Islet precursor cell (in vitro differentiated cells): ENCODE measurements at places on chromosomes 13 and 19.

DNA sequence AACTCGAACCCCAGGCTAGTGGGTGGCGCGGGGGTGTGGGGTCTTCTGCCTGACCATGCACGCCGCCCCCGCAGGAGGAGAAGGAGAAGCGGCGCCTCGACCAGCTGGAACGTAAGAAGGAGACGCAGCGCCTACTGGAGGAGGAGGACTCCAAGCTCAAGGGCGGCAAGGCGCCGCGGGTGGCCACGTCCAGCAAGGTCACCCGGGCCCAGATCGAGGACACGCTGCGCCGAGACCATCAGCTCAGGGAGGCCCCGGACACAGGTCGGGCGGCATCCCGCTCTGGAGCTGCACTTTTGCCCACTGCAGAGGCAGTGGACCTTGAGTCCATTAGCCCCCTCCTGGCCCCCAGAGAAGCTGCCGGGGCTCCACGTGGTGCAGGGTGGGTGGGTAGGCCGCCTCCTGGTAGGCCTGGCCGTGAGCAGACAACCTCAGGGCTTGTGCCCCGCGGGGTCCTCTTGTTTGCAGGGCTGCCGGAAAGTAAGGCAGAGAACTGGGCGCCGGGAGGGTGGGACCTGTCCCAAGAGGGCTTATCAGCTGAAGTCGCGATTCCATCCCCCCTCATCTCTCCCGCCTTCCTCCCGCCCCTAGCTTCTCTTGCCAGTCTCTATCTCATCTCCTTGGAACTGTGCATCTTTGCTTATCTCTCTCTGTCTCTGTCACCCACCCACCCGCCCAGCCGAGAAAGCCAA is 9.9 kb downstream of the CCDC124 start:
- no peak for DNase-seq

- DNase-seq, result no peak
These were observed 155.7 kb downstream of the SLC7A1 start for GRCh38 chr13:29439601-29440388.

GRCh38 chr13:41315443-41316047 is 4.5 kb downstream of the NAA16 start:
- no peak for DNase-seq

- DNase-seq, result no peak
These were observed 82.8 kb downstream of the CRYL1 start for GRCh38 chr13:20442798-20443381.

DNA sequence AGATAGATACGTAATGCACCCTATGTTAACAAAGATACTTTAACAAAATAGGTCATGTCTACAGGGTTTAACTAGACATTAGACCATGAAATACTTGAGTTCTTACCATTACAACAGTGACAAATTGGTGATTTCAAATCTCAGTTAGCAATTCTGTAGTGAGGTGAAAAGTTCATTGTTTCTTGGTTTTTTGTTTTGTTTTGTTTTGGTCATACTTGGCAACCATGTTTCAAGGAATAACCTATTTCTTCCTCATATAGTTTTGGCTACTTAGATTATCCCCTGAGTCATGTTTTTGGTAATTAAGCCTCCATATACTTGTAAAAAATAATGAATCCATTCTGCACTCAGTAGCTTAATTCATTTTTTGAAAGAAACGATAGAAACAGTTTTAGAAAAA is 1200.4 kb downstream of the DIAPH3 start:
- DNase-seq, result no peak

DNA sequence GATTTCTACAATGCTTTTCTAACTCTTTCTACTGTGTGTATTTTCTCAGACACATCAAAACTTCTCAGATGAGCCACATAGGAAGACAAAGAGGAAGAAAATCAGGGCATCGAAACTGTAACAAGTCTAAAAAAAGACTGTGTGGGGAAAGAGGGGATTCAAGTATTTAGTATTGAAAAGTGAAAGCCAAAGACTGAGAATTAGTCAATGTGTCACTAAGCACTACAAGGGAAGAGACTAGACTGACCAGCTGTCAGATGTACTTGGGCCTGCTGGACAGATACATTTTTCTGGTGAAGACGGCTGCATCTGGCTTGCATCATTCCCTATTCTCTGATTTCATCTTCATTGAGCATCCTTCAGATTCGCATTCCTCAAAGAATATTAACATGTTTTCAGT is 25.4 kb downstream of the COMMD6 start:
- no peak for DNase-seq

GRCh38 chr13:27662738-27663470 is 41.2 kb downstream of the POLR1D start:
- no peak for DNase-seq

DNA sequence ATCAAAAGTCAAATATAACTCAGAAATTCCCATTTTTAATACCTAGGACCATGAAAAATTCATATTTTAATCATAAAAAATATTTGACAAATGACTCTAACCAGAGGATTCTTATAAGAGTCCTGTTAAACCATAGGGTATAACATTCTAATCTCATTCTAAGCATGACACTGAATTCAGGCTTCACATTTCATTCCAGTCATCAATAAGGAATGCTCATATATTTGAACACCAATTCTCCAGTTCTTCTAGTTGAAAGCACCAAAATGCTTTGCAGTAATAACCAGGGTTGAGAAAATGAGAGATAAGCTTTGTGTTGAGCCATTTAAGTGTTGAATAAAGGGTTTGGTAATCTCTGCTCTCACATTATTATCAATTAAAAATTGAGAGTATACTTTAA is 147.5 kb downstream of the VWA8 start:
- no peak for DNase-seq

DNA sequence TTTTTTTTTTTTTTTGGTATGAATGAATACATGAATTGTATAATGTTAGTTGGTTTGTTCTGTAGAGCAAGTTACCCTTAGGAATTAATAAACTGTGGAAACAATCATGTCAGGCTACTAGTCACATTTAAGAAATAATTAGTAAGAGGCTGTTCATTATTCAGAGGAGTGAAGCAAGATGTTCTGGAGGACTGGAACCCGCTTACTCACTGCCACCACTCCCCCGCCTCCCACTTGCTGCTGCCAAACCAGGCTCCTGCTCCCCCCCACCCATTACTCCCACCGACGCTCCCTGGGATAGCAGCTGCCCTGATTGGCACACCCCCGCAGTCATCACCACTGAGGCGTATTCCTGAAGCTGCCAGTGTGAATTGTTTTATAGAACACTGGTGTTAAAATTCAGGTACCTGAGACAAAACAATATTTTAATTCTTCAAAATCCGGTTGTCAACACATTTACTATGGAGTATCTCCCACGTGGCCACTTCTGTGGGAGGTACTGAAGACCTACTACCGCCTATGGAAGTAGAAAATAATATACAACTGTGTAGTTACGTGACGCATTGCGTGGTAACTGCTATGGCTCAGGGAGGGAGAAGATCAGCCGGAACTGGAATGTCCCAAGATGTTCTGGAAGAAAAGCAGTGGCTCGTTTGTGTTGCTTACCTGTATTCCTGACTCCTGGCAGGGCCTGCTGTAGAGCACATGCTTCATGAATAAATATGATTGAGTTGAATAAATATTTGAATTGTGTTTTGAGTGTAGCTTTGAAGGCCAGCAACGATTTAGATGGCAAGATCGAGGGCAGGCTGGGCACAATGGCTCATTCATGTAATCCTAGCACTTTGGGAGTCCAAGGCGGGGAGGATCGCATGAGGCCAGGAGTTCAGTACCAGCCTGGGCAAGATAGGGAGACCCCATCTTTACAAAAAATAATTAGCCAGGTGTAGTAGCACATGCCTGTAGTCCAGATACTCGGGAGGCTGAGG is 1.7 kb downstream of the DPY19L3 start:
- DNase-seq, result no peak

GRCh38 chr19:2083174-2083854 is 12.8 kb downstream of the MOB3A start:
- DNase-seq, result no peak

- no peak for DNase-seq
These were observed 11.3 kb downstream of the LILRB4 start for GRCh38 chr19:54674021-54674617.

DNA sequence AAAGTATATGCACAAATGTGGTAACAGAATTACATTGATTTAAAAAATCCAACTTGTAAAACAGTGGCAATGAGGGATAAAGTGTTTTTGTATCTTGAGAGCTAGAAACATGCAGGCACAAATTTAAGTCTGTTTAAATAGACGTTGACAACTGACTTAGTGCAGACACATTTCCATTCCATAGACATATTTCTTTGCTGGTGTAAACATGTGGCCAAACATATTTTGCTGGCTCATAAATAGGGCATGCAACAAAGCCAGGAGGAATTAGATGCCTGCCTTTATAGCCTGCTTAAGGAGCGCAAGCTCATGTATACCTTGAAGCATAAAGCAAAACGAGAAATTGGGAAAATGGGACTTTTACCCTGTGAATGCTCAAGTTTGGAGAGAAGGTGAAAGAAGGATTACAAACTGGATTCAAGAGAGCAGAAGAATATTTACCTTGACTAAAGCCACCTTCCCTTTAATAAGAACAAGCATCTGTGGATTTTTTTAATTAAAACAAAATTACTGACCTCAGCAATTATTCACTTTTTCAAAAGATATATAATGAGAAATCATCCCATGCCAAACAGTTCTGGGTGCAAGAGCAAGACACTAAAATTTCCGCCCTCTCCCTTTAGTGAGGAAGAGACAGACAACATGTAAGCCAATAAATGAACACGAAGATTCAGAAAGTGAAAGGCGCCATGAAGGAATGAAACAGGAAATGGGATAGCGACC is 71.0 kb downstream of the DCT start:
- no peak for DNase-seq

- no peak for DNase-seq
These were observed 10.5 kb upstream of the NTN5 start for GRCh38 chr19:48683349-48683748.

- DNase-seq, result peak; percentile 89
These were observed 2859.1 kb downstream of the PCDH9 start for GRCh38 chr13:64371045-64371444.

GRCh38 chr13:37212826-37213225 is 107.4 kb upstream of the CSNK1A1L start:
- DNase-seq, result no peak

- DNase-seq, result no peak
These were observed 143.4 kb downstream of the URI1 start for GRCh38 chr19:30085394-30085793.

DNA sequence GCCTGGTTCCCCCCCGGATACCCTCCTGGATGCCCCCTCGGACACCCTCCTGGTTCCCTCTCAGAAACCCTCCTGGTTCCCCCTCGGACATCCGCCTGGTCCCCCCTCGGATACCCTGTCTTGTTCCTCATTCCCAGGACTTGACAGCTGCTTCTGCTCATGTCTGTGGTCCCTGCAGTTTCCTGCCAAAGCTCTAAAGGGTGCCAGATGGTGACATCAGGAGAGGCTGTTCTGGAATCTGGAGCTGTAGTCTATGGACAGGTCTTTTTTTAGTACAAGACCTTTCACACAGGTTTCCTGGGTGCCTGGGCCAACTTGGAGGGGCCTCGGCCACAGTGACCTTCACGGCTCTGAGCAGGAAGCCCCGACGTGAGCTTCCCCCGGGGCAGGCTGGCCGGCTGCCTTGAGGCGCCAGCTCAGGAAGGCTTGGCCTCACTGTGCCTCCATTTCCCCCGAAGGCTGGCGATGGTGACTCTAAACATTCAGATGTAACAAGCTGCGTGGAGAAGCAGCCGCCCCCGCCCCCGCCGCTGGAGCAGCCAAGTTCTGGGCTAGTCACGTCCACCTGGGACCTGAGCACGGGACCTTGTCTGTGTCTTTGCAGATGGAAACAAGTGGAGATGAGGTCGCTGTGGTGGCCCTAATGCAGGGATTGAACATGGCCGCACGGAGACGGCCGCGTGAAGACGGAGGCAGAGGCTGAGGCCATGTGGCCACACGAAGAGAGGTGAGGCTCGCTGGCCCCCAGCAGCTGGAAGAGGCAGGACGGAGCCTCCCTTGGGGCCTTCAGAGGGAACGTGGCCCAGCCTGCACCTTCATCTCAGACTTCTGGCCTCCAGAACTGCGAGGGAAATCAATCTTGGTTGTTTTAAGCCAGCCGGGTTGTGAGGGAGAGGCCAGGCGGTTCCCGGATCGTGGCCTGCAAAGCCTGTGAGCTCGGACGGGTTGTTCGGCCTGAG is 12.7 kb downstream of the SGTA start:
- DNase-seq, result no peak

- no peak for DNase-seq
These were observed 51.1 kb downstream of the FAM216B start for GRCh38 chr13:42832341-42833096.

DNA sequence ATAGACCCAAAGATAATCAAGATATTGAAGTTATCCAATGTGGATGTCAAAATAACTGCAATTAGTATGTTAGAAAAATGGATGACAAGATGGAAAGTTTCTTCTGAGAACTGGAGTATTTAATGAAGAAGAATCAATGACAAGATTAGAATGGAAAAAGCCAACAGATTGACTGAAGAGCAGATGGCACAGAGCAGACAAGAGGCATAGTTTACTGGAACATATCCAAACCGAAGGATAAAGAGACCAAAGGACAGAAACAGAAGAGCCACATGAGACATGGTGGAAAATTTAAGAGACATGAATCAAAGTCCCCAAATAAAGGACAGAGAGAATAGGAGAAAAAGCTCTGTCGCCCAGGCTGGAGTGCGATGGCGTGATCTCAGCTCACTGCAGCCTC is 89.6 kb upstream of the RXFP2 start:
- DNase-seq, result no peak

GRCh38 chr19:54444737-54445136 is 4.3 kb upstream of the LENG8 start:
- DNase-seq, result no peak

GRCh38 chr19:3556978-3557460 is 367 bp downstream of the MFSD12 start:
- DNase-seq, result peak; percentile 84

- no peak for DNase-seq
These were observed 156.3 kb downstream of the TBC1D4 start for GRCh38 chr13:75325711-75326110.

GRCh38 chr13:85528491-85529217 is 270.6 kb downstream of the SLITRK6 start:
- DNase-seq, result peak; percentile 77

DNA sequence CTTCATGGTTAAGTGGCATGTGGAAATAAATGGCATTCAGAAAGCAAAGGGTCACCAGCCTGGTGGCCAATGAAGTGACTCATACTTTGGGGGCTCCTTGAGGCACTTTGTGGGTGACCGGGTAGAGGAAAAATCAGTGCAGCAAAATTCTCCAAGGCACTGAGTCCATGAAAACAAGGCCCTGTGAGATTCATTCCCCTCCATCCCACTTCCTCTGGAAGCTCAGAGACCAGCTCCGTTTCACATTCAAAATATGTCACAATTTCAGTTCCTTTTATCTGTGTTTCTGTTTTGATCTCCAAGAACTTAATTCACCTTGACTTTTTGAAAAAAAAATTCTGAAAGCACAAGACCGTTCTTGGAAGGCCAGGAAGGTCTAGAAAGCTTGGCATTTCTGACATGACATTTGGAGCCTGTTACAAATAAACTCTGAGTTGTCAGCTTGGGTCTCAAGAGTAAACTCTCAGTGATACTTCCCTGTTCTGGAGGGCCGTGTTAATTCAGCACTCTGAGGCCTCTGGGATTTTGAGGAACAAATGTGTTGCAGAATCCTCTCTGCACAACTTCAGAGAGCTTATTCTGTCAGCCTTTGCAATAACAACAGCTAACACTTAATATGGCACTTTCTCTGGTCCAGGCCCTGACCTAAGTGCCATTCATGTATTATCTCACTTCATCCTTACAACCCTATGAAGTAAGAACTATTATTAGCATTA is 6.8 kb downstream of the CYSLTR2 start:
- DNase-seq, result no peak

GRCh38 chr19:15722956-15723355 is 4.9 kb upstream of the OR10H2 start:
- DNase-seq, result no peak
